ENCODE measurements at places on chromosomes 4 and X. TPM values are rescaled to one million over a fixed set of nuclear protein-coding genes. Genes with fewer than 3 reads are reported as not detected.

SPANXA1 gene
- not detected for total RNA-seq

GRCh38 chrX:97936296-97936695 is 1052.6 kb downstream of the RPA4 start:
- no peak for DNase-seq

DNA sequence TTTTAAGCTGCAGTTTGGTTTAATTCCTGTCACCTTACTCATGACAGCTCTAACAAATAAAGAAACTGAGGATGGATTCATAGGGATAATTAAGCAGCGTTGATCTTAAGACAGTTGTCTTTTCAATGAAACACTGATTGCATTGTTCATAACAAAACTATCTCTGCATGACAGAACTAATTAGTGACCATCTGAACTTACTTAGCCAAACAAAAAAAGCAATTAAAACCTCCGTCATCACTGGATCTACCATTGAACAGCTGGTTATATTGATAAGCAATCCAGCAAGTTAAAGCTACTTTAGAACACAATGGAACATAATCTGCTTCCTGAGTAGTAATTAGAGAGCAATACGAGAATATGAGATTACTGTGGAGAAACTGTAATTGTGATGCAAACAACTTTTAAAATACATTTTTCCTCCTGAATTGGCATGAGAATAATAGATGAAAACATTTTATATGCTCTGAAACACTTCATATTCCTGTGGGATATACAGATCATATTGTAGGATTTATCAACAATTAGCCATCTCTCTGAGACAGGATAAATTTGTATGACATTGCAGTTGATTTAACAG is 2576.8 kb downstream of the PCDH7 start:
- no peak for DNase-seq

HPGD gene
- total RNA-seq, result 69.0 TPM

DNA sequence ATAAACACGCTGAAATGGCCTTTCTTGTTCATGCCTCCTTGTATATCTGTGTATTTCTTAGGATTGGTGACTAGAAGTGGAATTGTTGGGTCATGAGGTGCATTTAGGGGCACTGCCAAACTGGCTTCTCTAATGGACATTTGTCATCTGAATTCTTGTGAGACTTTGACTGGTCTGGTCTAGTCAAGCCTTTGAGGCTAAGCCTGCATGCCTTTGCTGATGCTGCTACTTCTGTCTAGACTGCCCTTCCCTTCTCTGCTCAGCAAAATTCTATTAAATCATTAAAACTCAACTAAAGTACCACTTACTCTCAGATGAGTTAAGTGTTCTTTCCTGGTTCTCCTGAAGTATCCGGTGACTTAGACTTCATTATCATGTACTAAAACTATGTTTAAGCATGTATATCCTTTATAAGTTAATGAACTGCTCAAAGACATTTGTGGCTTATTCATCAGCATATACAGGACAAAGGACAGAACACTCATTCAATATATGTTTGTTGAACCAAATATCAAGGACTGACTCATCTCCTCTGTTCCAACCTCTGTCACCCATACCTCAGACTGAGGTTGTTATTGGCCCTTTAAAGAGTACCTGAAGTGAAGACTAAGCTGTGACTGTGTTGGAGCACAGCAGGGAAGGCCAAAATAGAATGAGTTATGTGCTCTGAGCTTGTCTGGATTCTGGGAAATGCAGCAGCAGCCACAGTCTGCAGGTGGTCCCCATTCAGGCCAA is 9.0 kb downstream of the TCEAL1 start:
- no peak for DNase-seq

DNA sequence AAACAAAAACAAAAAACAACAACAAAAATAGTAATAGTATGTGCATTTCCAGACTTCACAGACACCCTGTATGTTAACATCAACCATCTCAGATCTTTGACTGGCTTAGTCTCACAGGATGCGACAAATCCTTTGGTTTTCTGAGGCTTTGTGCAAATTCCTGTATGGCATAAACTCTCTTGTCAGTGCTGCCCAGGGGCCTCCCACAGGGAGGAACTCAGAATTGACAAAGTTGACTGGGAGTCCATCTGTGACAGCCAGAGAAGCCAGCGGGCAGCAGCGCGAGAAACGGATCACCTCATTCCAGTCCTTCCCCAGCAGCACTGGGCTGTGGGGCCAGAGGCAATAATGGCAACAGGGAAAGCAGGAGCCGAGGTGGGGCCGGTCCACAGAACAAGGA is 19.1 kb upstream of the DDX3X start:
- no peak for DNase-seq

DNA sequence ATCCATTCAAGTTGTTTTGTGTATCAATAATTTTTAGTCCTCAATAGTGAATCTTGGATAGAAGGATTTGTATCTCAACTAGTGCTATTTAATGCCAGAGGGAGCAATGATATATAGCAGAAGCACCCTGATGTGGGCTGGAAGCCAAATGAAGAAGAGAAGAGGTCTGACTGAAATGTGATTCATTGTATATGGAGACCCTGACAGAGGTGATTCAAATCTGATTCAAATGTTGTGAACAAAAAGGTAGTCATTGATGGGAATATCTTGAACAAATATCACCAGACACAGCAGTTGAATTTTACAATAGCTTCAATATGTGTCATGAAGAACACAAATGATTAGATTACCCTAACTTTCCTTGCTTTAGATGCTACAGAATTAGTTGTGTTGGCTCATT is 27.5 kb upstream of the SULT1B1 start:
- DNase-seq, result no peak

BEX1 gene
- not detected for total RNA-seq

- no peak for DNase-seq
These were observed 97.0 kb downstream of the AFAP1 start for GRCh38 chr4:7842384-7843279.

DNA sequence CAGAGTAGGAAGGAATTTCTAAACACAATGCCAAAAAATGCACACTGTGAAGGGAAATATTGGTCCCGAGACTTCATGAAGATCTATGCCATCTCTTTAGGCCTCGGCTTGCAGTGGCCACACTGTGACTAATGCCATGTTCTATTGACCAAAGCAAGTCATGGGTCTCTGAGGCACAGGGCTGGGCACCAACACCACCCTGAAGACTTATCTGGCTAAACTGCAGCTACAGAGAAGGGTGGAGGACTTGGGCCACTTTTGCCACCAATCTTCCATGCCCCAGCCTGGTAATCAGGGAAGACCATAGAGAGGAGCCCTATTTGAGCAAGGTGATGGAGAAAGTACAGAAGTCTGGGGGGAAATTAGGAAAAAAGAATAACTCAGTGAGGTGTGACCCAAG is 42.1 kb downstream of the HMX1 start:
- peak; percentile 10 for DNase-seq

DNA sequence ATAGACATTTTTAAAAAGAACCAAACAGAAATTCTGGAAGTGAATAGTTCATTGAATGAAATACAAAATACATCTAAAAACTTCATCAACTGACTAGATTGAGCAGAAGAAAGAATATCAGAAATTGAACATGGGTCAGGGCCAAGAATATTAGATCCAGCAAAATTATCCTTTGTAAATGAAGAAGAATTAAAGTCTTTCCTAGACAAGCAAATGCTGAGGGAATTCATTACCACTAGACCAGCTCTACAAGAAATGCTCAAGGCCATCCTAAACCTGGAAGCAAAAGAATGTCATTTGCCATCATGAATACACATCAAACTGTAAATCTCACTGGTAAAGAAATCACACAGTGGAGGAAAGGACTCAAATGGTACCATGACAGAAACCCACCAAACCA is 72.7 kb upstream of the RPL34 start:
- no peak for DNase-seq

DNA sequence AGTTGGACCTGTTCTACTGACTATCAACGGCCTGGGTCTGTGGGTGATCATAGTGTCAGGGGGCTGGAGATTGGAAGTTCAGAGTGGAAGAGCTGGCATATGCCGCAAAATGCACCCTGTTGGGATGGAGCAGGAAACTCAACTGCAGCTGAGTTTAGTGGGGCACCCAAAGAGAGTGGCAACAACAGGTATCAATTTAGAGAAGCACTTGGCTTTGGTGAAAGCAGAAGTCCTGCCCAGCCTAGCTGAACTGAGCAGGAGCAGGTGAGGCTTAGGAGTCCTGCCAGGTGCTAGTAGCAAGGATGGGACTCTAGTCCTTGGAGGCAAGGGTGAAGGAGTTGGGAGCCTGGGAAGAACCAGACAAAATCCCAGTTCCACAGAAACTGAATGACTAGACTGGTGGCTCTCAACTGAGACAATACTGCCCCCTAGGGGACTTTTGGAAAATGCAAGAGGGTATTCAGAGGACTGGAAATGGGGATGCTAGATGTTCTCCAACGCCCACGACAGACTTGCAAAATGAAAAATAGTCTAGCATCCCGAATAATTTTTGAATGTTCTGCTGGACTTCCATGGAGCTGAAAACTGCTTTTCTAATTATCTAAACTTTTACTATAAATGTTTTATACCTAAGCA is 49.4 kb downstream of the RTL9 start:
- no peak for DNase-seq

PCDH7 gene
- total RNA-seq, result 42.8 TPM

DNA sequence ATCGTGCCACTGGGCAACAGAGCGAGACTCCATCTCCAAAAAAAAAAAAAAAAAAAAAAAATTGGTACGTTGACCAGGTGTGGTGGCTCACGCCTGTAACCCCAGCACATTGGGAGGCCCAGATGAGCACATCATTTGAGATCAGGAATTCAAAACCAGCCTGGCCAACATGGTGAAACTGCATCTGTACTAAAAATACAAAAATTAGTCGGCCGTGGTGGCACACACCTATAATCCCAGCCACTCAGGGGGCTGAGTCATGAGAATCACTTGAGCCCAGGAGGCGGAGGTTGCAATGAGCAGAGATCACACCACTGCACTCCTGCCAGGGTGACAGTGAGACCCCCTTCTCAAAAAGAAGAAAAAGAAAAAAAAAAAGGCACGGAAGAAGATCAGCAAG is 24.5 kb downstream of the RBMX start:
- DNase-seq, result no peak

DNA sequence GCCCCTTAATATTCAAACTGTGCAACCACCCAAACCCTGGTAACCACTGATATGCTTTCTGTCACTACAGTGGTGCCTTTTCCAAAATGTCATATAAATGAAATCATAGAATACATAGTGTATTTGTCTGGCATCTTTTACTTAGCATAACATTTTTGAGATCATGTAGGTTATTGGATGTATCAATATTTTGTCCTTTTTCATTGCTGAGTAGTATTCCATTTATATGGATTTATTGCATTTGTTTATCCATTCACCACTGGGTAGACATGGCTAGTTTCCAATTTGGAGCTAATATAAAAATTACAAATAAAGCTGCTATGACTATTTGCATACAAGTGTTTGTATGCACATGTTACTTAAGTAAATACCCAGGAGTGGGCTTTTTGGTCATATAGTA is 121.6 kb downstream of the TMEM144 start:
- DNase-seq, result no peak

- no peak for DNase-seq
These were observed 37.6 kb downstream of the EFHC2 start for GRCh38 chrX:44305921-44306320.

All from suprapubic skin (tissue), 4 donors.